ENCODE measurements at places on chromosomes 2 and 18. TPM values are rescaled to one million over a fixed set of nuclear protein-coding genes. Genes with fewer than 3 reads are reported as not detected.

DNA sequence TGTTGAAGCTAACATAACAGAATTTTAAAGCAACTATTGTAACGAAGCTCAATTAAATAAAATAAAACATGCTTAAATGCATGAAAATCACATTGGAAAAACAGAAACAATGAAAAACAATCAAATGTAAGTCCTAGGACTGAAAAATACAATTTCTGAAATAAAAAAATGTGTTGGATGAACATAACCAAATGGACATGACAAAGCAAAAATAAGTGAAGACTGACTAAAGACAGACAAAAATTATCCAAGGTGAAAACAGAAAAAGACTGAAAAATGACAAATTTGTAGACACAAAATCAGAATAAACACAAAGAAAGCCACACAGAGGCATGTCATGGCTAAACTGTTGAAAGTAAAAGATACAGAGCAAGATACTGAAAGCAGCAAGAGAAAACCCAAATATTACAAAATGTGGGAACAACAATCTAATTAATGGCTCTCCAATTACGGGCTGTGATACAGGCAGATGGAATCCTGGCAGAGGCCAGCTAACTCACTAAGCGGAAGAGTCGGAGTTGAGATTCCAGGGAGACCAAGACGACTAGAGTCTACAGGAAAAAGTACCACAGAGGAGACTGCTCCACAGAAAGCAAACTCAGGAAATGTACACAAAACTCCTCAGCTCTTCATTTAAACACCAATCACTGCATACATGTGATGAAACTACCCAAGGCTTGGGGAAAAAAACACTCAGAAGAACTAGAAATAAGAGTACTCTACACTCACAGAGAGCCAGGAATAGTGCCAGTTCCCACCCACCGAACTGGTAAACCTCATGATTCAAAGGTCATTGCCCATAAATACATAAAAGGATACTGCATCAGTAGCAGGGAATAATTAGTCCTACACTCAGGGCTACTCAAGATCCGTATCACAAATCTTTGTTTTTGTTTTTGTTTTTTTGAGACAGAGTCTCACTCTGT lies 83.6 kb downstream of the ATAD2B start:
- H3K4me3 ChIP-seq, result no peak overlapping the region
- H3K27ac ChIP-seq, result no peak overlapping the region
- H3K4me1 ChIP-seq, result no peaks in the 10 kb centered on the region
- DNase-seq, result no peak
- no peaks in the 10 kb centered on the region for H3K27me3 ChIP-seq

GRCh38 chr2:155070489-155070888 lies 372.0 kb downstream of the KCNJ3 start:
- no peaks in the 10 kb centered on the region for H3K36me3 ChIP-seq
- DNase-seq, result no peak
- no peaks in the 10 kb centered on the region for H3K4me1 ChIP-seq
- no peak overlapping the region for H3K4me3 ChIP-seq
- no peak overlapping the region for H3K27ac ChIP-seq
- no peaks in the 10 kb centered on the region for H3K27me3 ChIP-seq

DNA sequence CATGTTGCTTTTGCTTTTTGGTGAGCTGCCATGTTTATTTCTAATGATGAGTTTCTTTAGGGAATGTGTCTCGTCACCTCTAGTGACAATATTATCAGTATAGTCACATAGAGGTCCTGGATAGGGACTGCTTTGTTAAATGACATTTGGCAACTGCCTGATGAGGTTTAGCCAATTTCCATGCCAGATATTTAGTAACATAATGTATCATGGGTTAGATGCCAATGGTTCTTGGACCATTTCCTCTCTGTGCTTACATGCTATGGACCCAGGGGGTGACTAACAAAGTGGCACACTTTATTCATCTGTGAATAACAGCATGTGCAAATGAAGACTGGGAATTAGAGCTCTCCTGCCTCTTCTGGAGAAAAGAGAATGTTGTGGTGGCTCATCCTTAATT lies 56.2 kb upstream of the RAB27B start:
- H3K27me3 ChIP-seq, result no peaks in the 10 kb centered on the region
- no peak overlapping the region for H3K4me3 ChIP-seq
- no peak for DNase-seq
- no peak overlapping the region for H3K27ac ChIP-seq
- no peaks in the 10 kb centered on the region for H3K36me3 ChIP-seq
- peaks cover 9% of the 10 kb centered on the region for H3K4me1 ChIP-seq

- H3K4me3 ChIP-seq, result no peak overlapping the region
- no peak for DNase-seq
- no peaks in the 10 kb centered on the region for H3K36me3 ChIP-seq
- no peaks in the 10 kb centered on the region for H3K27me3 ChIP-seq
These were observed 103.0 kb upstream of the STK17B start for GRCh38 chr2:196274387-196274809.

DNA sequence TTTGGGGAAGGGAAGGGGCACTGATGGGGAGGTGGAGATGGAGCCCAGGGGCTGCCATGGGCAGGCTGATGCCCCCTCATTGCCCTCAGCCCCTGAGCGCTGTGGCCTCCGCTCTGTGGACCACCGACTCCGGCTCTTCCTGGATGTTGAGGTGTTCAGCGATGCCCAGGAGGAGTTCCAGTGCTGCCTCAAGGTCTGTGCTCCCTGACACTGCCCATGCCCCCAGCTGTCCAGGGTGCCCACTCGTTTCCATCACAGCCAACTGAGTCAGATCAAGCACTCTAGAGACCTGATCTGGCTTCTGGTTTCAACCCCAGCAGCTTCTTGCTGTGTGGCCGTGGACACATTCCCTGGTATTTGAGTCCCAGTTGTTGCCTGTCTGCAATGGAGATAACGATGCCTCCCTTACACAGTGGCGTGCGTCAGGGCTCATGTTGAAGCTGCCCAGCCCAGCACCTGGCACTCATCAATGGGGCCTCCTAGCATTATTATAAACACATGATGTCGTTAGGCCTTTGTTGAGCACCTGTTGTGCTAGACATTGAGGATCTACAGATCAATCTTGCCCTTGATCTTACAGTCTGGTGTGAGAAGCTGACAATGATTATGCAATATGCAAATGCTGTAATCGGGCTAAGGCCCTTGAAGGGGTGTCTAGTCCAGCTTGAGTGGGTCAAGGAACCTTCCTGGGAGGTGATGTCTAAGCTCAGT lies 14.4 kb downstream of the STK11IP start:
- H3K36me3 ChIP-seq, result no peaks in the 10 kb centered on the region
- H3K27me3 ChIP-seq, result no peaks in the 10 kb centered on the region
- no peak overlapping the region for H3K27ac ChIP-seq
- H3K4me3 ChIP-seq, result no peak overlapping the region

Gene MAP3K19
- not detected for total RNA-seq

All from Panc1 (cell line).